ENCODE measurements at places on chromosomes 6 and 20. TPM values are rescaled to one million over a fixed set of nuclear protein-coding genes. Genes with fewer than 3 reads are reported as not detected.

- DNase-seq = peak; percentile 73
- H3K4me1 ChIP-seq = peaks cover 17% of the 10 kb centered on the region
- H3K4me3 ChIP-seq = no peak overlapping the region
- H3K36me3 ChIP-seq = peaks cover 27% of the 10 kb centered on the region
- H3K27me3 ChIP-seq = no peaks in the 10 kb centered on the region
These were observed 10.2 kb downstream of the UBE3D start for GRCh38 chr6:83055366-83055964.

Gene C6orf15
- total RNA-seq = not detected

Gene CDSN
- total RNA-seq = not detected

DNA sequence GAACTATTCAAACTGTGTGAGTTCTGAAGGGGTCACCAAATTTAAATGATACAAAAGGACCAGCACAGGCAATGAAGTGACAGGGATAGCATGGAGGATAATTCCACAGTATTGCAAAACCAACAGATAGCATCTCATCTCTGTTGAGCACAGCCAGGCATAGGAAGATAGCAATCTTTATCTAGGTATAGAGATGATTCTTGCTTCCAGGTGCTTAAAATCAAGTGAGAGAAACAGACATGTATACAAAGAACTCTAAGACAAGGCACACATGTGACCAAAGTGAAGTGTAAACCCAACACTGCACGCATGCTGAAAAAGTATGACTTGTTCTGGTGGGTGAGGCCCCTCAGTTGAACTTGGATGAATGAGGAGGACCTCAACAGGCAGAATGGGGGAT, 48.4 kb upstream of the ARMC2 start:
- no peaks in the 10 kb centered on the region for H3K36me3 ChIP-seq
- H3K27me3 ChIP-seq = no peaks in the 10 kb centered on the region
- DNase-seq = no peak

DNA sequence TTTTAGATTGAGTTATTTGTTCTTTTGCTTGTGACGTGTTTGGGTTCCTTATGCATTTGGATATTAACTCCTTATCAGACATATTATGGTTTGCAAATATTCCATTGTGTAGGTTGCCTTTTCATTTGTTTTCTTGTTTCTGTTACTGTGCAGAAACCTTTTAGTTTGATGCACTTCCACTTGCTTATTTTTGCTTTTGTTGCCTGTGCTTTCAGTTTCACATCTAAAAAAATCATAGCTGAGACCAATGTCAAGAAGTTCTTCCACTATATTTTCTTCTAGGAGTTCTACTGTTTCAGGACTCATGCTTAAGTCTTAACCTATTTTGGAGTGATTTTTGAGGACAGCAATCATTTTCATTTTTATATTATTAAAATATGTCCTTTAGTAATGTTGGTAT, 113.5 kb downstream of the EPM2A start:
- H3K27ac ChIP-seq = no peak overlapping the region
- no peaks in the 10 kb centered on the region for H3K27me3 ChIP-seq
- no peaks in the 10 kb centered on the region for H3K4me1 ChIP-seq

Gene ARFGEF3
- total RNA-seq = 3.2 TPM

DNA sequence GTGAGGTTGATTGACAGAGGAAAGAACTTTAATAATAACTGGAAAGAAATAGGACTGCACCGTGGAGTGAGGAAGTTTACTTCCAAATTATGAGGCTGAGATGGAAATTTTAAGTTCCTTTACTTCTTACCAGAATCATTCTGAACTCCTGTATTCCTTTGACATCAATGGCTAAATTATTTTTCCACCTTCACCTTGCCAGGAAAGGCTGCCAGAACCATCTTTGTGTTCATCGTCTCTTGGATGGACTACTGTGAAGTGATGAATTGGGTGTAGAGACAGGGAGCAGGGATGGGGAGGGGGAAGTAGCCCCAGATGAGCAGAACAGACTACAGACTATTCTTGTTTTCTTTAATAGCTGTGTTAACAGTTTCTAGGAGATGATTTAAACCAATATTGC, 102.1 kb upstream of the CEP162 start:
- no peak overlapping the region for H3K4me3 ChIP-seq
- H3K36me3 ChIP-seq = no peaks in the 10 kb centered on the region
- H3K4me1 ChIP-seq = no peaks in the 10 kb centered on the region
- no peak for DNase-seq
- no peak overlapping the region for H3K27ac ChIP-seq
